ENCODE measurements at places on chromosomes 7 and 10.
A peak's percentile ranks its signal among the peaks of the same experiment; 100 is the strongest.

DNA sequence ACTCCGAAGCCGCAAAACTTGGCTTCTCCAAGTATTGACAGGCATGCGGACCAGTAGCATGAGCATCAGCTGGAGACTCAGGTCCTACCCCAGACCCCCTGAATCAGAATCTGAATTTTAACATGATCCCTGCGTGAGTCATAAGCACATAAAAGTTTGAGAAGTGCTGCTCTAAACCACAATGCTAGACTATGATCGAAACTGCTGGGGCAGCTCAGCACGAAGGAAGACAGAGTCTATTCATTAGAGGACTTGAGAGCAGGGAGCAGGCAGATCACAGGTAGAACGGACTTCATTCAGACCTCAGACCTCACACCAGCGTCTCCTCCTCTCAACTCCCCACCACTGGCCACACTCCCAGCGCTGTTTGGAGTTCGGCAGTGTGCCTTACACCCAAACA lies 16.9 kb downstream of the CAMK2G start:
- DNase-seq = no peak

DNA sequence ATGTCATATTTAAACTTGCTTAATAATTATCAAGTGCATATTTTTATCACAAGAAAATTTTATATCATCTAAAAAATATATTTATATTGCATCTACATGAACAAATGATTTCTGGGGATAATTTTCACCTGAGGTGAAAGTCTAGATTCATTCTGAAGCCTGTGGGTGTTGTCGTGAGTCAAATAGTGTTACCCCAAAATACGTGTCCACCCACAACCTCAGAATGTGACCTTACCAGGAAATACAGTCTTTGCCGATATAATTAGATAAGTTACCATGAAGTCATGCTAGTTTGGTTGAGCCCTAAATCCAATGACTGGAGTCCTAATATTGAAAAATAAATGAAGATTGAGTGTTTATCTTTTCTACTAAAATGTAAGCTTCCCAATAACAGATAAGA lies 203.0 kb upstream of the MDFIC start:
- DNase-seq = no peak

DNA sequence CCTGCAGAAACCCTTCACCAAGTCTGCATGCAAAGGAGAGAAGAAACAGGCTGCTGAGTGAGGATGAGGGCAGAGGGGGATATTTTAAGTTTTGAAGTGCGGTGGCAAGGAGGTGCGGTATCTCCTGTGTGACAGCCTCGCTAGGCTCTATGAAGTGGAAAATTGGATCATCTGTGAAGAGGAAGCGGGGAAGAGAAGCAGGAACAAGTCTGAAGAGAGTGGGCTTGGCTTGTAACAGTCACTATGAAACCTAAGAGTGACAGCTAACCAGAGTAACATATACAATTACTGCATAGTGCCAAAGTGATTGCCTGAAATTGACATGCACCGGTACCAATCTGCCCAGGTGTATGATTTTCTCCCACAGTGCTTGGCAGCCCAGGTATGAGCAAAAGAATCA lies 287.5 kb upstream of the KLF14 start:
- no peak for DNase-seq

DNA sequence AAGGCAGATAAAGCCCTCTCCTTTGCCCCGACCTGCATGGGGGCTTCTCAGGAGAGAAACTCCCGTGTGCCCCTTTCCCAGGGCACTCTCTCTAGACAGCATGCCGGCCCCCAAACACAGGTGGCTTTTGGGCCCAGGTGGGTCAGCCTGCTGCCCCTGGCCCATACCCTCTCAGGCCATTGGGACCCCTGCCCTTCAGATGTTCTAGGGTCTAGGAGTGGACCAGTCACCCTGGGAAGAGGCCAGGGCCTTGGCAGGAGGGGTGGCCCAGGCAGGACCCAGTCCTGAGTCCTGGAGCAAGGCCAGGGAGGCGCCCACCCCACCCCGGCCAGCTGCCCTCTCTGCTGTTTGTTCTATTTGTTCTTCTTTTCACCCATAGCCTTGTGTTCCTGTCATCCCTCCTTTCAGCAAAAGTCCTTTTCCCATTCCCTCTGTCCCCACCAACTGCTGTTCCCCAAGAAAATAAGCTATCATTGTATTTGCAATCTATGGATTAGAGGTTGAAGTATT lies 9.3 kb upstream of the SEC24C start:
- DNase-seq = no peak

DNA sequence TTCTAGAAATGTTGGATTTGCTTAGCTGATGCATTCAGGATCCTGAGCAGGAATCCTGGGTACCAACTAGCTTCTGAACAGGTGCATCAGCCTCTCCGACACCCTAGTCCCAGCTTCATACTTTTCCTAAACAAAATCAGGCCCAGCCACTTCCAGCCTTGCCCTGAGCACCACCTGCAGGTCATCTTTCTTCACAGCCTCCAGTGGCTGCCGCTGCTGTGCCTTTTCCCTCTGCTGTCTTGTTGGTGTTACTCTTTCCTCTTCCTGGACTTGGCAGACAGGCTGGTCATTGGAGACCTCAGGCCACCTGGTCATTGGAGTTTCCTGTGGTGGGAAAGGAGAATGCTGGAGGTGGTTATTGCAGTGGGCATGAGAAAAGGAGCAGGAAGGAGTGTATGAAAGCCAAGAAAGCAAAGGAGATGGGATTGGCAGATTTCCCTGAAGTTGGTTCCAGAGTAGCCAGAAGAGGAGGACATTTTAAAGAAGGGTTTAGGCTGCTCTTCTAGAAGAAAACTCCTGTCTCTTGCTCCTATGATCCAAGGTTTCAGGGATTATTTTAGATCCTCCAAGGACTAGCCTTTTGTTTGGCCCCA lies 48.2 kb upstream of the NFKB2 start:
- peak; percentile 42 for DNase-seq

DNA sequence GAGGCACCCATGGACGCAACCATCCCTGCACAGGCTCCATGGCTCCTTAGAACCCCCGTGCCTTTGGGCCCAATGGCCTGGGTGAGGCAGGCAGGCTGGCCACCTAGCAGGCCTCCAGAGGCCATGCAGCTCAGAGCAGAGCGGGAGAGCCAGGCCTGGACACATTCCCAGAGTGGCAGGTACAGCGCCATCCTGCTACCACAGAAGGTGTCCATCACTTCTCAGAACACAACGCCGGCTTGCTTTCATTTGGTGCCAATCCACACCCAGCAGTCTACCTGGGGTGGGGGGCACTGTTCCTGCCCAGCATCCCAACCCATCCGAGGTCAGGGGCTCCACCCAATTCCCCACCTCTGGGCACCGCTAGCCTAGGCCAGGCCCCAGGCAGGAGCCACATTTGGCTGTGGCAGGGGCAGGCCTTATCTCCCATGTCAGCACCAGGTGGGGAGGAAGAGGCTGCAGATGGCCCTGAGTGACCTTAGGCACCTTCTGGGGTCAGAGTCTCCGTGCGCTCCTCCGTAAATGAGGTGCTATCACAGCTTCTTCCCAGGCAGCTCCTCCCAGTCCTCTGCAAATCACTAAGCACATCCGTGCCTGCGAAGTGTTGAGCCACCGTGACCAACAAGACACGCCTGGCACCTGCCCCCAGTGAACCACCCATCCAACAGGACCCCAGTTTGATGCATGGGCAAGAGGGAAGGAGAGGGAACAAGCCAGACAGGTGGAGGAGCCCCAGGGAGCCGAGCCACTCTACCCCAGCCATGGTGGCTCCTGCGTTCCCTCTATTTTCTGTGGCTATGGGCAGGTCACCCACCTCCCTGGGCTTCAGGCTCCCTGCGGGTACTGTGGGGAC lies 14.2 kb downstream of the KCNH2 start:
- no peak for DNase-seq

DNA sequence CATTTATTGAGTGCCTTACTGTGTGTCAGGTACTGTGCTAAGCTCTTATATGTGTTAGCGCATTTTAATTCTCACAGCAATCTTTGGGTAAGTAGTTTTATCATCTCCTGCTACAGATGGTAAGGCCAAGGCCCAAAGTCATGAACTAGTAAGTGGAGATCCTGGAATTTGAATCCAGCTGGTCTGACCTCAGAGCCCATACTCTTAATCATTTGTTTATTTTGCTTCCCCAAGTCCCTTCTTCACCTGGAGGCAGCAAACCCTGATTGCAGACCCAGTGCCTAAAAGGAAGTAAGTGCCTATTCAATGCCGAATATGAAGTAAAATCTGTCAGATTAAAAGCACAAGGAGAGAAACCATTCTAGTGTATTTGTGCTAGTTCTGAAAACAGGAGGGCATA lies 182.9 kb upstream of the TCF7L2 start:
- no peak for DNase-seq

- no peak for DNase-seq
These were observed 88.3 kb downstream of the CHN2 start for GRCh38 chr7:29282819-29283414.

GRCh38 chr7:153628825-153629224 lies 423.4 kb upstream of the DPP6 start:
- no peak for DNase-seq

- DNase-seq = no peak
These were observed 39.7 kb downstream of the OAT start for GRCh38 chr10:124378881-124379471.

- no peak for DNase-seq
These were observed 25.7 kb upstream of the LMBR1 start for GRCh38 chr7:156918635-156919034.

DNA sequence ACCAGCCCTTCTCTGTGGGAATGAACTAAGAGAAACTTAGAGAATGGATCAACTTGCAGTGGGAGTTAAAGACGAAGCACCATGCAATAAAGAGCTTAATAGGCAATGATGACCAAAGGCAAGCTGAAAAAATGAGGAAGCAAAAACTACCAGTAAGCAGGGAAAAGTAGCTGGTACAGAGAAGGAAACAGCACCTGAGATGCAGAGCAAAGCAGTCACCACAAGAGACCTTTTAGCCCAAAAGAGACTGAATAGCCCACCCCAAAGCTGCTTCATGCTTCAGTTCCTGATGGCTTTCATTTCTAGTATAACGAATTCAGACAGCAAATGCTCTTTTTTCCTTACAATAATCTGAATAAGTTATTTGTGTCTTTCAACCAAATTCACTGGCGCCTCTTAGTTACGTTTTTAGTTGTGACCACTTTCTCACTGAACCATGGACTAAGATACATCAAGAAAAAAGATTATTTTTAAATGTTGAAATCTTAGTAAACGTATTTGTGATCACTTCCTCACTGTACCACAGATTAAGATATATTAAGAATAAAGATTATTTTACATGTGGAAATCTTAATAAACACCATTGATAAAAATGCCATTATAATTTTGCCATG lies 76.0 kb downstream of the USP6NL start:
- DNase-seq = no peak

DNA sequence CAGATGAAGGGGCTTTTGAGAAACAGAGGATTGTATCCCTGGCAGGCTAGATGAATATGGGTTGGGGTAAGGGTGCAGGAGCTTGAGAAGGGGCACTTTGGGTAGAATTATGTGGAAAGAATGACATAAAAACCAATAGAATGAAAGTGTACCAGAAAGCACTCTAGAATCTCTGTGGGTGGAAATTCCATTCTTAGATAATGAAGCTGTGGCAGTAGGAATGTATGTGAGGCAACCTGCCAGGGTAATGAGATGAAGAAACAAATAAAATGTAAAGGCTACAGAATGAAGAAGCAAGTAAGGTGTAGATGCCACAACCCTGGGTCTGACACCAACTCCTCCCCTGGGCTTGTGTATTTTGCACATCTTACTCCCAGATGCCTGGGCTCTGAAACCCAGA lies 16.8 kb downstream of the NOBOX start:
- peak; percentile 81 for DNase-seq

- no peak for DNase-seq
These were observed 82.6 kb upstream of the PCGF5 start for GRCh38 chr10:91137822-91138221.

- DNase-seq = peak; percentile 70
These were observed 29.7 kb downstream of the OAT start for GRCh38 chr10:124388823-124389612.

GRCh38 chr7:89958525-89959068 lies 195.7 kb upstream of the STEAP1 start:
- no peak for DNase-seq

DNA sequence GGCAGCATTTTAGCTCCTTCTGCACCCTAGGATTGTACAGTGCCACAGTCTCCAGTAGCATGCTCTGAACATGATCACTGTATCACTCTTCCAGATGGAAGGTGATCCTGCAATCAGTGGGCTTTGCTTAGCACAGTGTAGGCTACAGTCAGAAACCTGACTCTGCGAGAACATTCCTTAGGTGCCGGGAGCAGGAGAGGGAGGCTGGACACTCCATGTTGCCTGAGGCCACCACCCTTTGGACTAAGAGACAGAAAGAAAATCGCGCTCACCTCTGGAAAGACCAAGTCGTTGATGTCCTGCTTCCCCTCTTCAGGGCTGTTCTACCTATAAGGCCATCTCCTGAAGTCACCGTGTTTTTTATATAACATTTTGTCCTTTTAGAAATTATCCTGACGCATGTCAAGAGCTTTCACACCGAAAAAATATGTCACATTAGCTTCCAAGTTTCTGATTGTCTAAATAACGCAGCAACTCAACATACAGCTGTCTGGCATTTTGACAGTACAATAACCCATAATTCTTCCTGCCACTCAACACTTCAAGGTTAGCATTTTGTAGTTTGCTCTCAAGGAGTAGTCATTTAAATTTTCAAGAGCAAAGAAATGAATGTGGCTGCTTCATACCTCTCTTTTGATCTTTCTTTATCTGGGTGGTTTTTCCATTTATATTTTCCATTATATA lies 563.1 kb downstream of the LRMDA start:
- no peak for DNase-seq

DNA sequence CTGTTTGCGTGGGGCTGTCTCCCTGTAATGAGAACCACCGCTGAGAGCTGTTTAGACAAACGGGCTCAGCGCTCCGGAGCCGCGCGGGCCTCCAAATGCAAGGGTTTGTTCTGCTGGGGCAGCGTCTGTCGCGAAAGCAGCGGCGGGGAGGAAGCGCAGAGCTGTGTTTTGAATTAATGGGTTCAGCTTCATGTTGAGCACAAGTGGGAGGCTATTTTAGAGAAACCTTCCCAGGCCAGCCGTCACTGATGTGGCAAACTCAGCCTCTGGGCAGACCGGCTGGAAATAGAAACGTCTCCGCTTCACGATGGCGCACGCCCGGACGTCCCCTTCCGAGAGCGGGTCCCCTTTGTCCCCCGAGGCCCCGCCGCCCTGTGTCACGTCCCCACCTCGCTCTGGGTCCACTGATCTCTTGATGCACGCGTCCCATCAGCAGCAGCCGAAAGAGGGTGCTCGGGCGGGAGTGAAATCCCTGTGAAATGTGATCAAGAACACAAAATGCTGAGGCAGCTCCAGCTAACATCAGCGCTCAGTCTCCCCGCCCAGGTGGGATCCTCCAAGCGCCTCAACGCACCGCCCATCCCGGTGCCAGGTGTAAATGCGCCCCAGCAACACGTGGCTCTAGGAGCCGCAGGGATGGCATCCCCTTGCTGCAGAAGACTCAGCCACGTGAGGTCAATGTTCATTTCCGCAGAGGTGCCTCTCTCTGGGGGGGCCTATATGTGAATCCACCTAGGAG lies 44.9 kb downstream of the BAMBI start:
- peak; percentile 36 for DNase-seq

All from AG10803 (cell line).